ENCODE measurements at places on chromosomes 6 and 20.
A peak's percentile ranks its signal among the peaks of the same experiment; 100 is the strongest.

DNA sequence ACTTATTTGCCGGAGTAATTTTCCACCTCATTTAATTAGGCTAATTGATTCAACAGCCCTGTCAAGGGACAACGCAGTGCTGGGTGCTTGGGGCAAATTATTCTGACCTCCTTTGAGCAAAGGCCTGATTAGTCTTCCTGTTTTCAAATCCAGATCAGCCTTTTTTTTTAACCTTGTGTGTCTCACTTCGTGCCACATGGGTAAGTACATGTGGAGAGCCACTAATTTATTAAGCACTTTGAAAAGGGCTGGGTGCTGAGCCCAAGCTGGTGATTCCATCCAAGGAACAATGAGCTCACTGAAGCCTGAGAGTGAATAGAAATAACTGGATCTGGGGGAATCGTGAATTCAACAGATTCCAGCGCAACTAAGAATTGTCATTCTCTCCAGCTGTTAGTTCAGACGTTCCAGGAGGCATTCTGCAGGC lies 229.3 kb downstream of the CLIC5 start:
- DNase-seq = peak; percentile 19

GRCh38 chr20:50712771-50713656 lies 18.4 kb upstream of the PARD6B start:
- no peak for DNase-seq

GRCh38 chr6:131597446-131597845 lies 24.4 kb downstream of the ARG1 start:
- no peak for DNase-seq

- DNase-seq = no peak
Observed at GRCh38 chr6:66788579-66788978, 1081.6 kb upstream of the EYS start.

DNA sequence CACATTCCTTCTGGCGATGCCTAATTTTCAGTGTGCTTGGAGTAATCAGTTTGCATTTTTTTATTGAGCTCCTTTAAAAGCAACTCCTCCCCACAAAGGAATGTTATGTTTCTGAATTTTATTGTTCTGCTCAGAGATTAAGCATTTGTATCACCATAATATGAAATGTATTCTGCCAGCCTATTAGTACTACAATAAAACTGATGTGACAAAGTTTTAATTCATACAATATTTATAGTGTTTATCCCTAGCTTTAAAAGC lies 236.9 kb upstream of the ASCC3 start:
- DNase-seq = no peak

- DNase-seq = no peak
Observed at GRCh38 chr6:135128268-135128914, 52.7 kb upstream of the MYB start.

- DNase-seq = no peak
Observed at GRCh38 chr6:136341967-136342366, 52.3 kb upstream of the BCLAF1 start.

- no peak for DNase-seq
Observed at GRCh38 chr20:41463567-41463966, 96.9 kb upstream of the EMILIN3 start.

DNA sequence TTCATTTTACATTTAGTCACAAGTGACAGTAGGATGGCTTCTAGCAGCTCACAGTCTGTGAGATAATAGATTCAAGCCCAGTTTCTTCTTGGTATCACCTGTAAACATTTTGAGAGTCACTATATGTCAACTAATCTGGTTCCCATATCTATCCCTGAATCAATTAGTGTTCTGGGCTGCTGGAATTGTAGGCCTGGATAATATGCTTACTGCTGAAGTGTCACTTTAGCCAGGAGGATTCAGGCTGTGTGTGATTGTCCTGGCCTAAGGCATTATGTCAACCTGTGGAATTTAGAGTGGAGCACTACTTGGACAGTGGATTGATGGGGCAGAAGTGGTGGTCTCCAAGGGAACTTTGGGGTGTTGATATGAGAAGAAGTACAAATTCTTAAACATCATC lies 1071.8 kb upstream of the CITED2 start:
- DNase-seq = no peak

- no peak for DNase-seq
Observed at GRCh38 chr6:1317302-1317815, 5.5 kb downstream of the FOXQ1 start.

DNA sequence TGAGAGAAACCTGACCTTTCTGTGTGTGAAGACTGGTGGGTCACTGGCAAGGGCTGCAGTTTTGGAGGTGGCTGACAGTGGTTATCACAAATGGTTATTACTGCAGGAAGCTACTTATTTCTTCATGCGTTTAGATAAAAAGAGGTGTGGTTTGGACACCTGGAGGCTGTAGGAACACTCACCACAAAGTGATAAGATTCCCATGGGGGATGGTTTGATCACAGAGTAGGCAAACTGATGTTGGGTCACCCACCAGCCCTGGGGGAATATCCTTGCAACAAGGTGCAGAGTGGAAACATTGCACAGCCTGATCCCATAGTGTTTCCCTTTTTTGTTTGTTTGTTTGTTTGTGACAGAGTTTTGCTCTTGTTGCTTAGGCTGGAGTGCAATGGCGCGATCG lies 33.9 kb upstream of the RNGTT start:
- DNase-seq = no peak

- no peak for DNase-seq
Observed at GRCh38 chr20:33744773-33745385, 13.1 kb downstream of the ZNF341 start.

DNA sequence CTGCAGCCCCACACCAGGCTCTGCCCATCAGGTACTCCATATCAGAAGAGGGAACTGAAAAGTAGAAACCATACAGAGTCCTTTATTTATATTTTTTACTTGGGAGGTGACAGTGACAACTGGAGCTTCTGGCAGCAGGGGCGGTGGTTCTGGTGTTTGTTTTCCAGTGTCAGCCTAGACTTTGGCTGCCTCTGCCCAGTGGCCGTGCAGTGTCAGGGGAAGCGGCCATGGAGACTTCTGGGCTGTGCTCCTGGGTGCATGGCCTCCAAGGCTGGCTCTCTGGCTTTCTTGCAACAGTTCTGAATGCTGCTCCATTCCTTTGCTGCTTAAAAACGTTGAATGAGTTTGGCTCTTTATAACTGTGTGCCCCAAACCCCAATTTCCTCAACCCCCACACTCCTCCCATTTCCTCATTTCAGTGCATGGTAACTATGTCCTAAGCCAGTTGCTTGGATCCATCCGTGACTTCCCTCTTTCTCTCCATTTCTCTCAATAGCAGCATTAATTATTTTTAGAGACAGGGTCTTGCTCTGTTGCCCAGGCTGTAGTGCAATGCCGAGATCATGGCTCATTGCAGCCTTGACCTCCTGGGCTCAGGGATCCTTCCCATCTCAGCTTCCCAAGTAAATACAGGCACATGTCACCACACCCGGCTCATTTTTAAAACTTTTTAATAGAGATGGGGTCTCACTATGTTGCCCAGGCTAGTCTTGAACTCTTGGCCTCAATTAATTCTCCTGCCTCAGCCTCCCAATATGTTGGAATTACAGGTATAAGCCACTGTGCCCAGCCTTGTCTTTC lies 141.1 kb upstream of the SGK1 start:
- DNase-seq = no peak

DNA sequence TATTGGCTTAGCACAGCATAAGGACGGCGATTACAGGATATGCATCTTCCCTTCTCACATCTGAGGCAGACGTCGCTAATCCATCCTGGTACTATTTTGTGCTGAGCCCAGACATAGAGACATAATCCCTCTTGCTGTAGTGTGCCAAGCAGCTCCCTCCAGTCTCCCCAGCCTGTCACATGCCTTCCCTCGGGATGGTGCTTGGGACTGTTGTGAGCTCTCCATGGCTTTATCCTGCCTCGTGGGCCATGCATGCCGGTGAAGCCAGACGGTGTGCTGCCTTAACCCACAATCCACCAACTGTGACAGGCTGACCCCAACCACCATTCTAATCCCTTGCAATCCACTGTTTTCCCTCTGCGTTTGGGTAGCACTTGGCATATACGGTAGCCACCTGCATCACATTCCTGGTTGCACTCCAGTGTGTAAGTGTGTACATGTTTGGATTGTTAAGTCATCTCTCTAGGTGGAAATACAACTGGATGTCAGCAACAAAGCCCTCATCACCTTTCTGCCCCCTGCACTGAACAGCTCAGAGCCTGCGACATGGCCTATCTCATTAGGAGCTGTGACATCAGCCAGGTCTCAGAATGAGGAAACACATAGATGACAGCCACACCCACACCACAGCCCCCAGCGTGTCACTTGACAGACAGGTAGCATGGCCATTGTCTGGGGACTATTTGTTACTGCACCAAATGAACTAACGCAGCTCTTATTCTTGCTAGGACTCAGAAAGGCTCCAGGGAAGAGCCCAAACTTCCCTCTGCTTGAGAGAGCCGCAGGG lies 374.8 kb upstream of the CDH4 start:
- DNase-seq = no peak

GRCh38 chr6:146149770-146150169 lies 120.9 kb downstream of the GRM1 start:
- no peak for DNase-seq

DNA sequence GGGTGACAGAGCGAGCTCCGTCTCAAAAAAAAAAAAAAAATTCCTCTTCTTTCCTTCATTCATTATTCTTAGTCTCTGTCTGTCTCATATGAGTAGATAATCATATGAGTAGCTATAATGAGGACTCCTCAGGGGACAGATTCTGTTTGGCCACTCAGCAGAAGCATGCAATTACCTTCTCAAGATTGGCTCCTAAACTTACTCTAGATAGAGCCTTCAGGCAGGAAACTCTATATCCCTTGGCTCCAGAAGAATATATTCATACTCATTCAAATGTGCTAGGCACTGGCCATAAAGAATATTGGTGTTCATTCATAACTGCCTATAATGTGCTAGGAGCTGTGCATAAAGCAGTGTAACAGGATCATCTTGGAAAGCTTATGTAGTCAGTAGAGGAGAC lies 2.2 kb upstream of the ACAT2 start:
- DNase-seq = no peak

DNA sequence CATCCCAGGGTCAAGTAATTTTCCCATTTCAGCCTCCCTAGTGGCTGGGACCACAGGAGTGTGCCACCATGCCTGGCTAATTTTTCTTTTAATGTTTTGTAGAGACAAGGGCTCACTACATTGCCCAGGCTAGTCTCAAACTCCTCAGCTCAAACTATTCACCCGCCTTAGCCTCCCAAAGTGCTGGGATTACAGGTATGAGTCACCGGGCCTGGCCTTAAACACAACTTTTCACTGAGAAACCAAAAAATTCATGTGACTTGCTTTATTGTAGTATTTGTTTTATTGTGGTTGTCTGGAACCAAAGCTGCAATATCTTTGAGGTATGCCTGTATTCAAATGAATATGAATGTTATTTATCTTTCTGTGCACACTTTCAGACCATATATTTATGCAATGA lies 72.2 kb downstream of the RWDD2A start:
- DNase-seq = no peak

DNA sequence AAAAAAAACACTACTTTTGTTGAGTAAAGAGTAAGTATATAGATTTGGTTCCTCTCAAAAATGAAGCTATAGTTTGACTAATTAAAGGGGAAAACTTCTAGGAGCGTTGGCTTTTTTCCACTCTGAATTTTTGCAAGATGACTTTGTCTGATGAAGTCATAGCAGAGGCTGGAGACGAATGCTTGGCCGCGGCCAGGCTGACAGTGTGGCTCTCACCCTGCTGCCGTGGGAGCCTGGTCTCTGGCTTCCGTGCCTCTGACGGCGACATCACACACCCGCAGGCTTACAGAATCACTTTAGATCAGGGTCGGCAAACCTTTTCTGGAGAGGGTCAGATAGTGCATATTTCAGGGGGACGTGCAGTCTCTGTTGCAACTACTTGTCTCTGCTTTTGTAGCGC lies 145.0 kb downstream of the PHACTR3 start:
- peak; percentile 31 for DNase-seq

GRCh38 chr6:13417431-13417830 lies 70.0 kb downstream of the GFOD1 start:
- DNase-seq = no peak

DNA sequence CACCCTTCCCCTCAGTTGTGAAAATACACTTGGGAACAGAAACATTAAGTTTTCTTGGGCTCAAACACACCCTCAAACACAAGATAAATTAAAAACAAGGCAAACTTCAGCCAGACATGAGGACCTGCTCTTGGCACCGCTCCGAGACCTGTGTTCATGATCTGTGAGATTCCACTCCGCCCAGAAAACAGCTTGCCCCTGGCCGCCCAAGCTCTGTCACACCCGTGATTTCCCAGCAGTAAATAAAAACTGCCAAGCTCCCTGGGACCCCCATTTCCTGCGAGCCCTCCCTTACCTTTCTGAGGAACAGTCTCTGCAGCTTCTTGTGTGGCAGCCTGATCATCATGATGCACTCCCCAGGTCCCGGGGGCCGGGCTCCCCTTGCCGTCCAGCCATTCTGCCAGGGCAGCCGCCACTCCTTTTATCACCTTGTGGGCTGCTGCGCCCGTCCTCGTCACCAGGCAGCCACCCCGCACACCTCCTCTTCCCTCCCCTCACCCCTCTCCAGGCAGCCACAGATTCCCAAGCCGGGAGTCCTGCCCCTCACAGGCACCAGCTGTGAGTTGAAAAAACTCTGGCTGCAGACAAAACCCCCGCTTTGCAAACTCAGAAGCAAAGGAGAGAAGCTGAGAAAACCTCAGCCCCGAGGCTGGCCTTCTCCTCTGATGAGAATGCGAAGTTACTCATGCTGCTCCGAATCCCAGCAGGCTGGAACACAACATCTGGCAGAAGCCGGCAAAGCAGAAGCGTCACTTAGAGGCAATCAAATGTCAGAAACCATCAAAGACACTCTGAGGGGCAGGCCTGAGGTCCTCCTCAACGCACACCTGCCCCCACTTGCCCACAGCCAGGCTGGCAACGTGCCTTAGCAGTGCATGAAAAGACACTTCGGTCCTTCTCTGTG lies 130.4 kb upstream of the RPS6KA2 start:
- DNase-seq = no peak

GRCh38 chr6:79377047-79377446 lies 142.6 kb upstream of the HMGN3 start:
- no peak for DNase-seq

- no peak for DNase-seq
Observed at GRCh38 chr6:38797391-38797790, 82.3 kb downstream of the DNAH8 start.

- no peak for DNase-seq
Observed at GRCh38 chr6:108395297-108395696, 100.4 kb downstream of the AFG1L start.

Measured in midbrain (tissue), 1 donor.